ENCODE measurements at places on chromosomes 5 and 9.

DNA sequence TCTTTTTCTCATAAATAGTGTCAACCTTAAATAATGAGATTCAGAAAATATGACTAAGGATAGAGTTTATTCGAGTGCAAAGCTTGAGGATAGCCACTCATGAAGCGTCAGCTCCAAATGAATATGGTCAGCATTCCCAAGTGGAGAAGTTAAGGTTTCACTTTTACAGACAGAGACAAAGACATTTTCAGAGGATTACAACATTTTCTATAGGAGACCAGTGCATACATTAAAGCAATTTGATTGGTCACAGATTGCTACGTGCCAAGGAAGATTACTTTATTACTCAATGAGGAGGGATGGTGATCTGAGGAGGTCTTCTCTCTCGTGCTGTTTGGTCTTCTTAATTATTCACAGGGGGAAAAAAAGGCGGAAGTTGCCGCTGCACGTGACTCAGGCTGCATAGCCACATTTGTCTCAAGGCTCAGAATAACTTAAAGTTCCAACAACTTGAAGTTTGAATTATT is 60.1 kb upstream of the SPATA31C2 start:
- no peak for DNase-seq

DNA sequence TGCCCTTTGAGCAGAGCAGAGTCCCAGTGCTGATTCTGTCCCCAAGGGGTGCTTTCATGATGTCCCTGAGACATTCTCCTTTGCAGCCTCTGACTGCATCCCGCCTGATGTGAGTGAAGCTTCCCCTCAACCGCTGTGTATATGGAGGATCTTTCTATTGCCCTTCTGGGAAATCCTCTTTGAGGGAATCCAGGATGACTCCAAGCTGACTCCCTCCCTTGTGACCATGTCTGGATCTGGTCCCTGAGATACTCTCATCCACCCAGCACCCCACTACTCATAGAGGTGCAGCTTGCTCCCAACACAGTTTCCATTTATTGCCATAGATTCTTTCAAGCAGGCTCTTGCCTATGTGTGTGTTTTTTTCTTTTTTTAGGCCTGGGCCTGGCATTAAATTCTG is 216.5 kb downstream of the SEC61B start:
- no peak for DNase-seq

- DNase-seq: no peak
These were observed 529.5 kb upstream of the ZNF462 start for GRCh38 chr9:106333481-106333880.

DNA sequence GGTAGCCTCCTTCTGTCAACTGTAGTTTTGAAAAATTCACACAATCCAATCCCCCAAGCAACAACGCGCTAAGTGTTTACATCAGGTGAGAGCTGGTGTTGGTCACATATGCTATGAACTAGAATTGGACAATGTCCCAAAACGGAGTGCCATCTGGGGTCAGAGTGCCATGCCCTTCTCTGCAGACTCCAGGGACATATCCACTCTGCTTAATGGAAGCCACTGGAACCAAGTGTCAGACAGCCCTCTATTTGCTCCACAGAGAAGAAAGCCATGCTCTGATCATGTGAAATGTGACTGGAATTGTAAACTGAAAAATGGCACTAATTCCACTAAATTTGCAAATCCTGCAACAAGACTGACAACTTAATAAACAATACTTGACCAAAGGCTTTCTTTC is 12.2 kb downstream of the ABCA1 start:
- no peak for DNase-seq

DNA sequence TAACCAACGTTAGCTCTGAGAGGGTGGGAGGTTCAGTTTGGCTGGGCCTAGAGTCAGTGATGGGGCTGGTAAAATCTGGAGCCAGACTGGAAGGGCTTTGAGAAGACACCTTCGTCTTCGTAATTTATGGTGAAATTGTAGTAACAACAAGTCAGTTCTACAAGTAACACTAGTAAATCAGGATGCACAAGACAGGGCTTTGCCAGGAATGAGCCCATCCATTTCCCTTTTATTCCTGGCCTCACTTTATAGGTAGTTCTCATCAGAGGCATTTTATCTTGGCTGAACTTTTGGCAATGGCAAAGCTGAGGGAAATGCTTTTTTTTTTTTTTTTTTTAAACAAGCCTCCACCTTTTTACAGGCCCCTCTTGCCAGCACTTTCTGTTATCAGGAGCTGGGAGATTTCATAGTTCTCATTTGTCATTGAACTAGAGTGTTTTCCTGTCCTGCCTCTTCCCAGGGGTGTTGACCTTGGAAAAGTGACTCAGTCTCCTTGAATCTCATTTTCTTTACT is 110.5 kb upstream of the KLF4 start:
- DNase-seq: no peak

DNA sequence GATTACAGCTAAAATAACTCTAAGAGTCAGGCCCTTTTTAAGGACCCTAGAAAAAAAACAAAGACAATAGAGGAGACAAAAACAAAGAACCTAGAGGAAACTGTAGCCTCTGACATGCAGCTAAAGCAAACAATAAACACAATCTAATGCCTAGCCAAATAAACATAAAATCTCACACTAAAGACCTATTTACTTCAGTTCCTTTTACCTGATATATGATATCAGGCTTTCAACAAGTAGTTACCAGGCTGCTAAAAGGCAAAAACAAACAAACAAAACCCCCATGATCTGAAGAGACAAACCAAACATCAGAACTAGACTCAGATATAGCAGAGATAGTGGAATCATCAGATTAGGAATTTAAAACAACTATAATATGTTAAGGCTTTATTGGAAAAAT is 226.5 kb upstream of the POU5F2 start:
- DNase-seq: no peak

GRCh38 chr9:35841645-35841900 is 12.5 kb downstream of the TMEM8B start:
- DNase-seq: no peak

DNA sequence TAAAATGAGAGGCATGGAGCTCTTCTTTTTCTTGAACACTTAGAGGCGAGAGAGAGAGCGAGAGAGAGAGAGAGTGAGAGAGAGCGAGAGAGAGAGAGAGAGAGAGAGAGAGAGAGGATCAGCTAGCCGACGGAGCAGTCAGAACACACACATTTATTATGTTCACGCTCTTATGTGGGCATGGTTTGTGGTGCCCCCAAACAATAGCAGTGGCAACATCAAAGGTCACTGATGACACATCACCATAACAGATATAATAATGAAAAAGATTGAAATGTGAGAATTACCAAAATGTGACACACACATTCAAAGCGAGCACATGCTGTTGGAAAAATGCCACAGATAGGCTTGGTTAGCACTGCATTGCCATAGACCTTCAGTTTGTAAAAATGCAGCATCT is 116.1 kb downstream of the KDM4C start:
- DNase-seq: no peak

- no peak for DNase-seq
These were observed 58.6 kb upstream of the RICTOR start for GRCh38 chr5:39132792-39133191.

- DNase-seq: no peak
These were observed 81.9 kb downstream of the DMRTA1 start for GRCh38 chr9:22528485-22528884.

DNA sequence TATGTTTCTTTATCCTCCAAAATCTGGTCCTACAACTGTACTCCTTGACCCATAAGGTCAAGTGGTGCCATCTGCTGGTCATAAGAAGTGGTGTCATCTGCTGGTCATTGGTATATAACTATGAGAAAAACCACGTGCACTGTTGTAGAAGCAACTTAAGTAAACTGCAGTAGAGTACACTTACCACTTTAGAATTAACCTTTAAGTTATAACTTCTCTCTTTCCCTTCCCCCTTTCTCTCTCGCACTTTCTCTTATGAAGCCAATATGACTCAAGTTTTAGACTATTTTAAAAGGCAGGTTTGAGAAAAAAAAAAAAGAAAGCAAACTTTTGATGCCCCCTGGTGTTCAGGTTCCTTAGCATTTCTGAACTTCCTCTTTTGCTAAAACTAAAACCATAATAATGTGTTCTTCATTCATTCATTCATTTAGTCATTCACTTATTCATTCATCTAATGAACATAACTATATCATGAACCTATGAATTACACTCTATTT is 12.8 kb upstream of the MTAP start:
- no peak for DNase-seq

GRCh38 chr5:2658881-2659470 is 92.5 kb downstream of the IRX2 start:
- DNase-seq: no peak

Data from ecto neural progenitor cell (in vitro differentiated cells).